ENCODE measurements at places on chromosomes 2 and 18.

DNA sequence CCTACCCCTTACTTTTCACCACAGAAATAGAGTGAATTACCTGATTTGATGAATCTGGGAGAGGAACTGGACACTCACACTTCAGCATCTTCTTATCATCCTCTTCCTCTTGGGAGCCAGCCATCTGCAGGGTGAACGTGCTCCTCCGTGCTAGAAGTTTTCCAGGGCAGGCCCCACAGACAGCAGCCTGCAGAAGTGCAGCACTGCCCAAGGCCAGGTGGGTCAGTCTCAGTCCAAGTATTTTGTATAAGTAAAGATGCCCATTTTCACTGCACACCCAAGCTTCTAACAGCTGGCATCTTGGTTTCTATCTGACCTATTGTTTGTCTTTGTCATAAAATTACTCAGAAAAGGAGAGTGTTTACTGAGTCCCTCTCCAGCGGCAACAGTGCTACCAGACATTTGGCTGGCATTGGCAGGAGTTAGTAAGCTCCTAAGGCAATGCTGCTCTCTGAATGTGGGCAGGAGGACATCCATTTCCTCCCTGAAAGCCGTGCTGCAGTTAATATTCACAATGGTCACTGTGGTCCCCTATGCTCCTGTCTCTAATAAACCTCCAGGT, 222.6 kb upstream of the CTAGE1 start:
- DNase-seq, result no peak

GRCh38 chr2:73031725-73032701, 39.5 kb downstream of the SFXN5 start:
- no peak for DNase-seq

GRCh38 chr2:44297431-44297830, 22.2 kb downstream of the SLC3A1 start:
- no peak for DNase-seq

- no peak for DNase-seq
These were observed 574.2 kb downstream of the CCDC85A start for GRCh38 chr2:56757884-56758545.

DNA sequence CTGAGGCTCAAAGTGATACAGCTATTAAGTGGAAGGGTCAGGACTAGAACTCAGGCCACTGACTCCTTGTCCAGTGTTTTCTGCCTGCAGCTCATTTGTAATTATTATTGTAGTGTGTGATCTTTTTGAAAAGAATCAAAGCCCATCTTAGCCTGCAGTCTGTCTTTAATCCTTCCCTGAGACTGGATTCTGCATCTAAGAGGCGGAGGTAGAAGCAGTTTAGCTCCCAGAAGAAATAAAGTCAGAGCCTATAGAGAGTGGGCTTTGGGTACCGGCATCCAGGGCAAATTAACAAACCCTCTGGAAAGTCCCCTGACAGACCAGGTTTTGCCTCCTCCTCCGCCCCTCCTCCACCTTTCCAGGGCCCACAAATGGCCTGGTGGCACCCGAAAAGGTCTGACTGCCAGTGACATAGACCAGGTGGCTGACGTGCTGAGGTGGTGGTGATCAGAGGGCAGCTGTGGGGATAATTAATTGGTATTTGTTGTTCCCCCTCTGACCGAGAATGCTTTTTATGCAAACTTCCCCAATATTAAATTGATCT, 2.2 kb upstream of the RAX start:
- no peak for DNase-seq

DNA sequence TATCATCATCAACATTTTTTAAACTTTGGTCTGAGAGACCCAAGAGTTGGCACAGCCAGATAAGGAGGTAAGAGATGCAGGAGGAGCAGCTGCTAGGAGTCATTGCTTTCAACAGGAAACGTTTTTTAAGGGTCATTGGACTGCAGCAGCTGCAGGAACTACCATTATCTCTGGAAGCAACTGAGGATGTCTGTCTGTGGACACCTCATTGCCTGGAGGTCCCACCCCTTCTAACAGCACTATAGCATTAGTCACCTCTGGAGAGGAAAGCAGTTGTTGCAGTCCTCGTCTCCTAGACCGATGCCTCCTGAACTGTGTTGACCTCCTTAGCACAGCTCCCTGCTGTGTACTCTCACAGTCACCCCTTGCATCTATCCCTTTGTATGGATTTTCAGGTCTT, 21.5 kb upstream of the FSHR start:
- no peak for DNase-seq

- no peak for DNase-seq
These were observed 668.0 kb upstream of the FAM98A start for GRCh38 chr2:34266908-34267697.

DNA sequence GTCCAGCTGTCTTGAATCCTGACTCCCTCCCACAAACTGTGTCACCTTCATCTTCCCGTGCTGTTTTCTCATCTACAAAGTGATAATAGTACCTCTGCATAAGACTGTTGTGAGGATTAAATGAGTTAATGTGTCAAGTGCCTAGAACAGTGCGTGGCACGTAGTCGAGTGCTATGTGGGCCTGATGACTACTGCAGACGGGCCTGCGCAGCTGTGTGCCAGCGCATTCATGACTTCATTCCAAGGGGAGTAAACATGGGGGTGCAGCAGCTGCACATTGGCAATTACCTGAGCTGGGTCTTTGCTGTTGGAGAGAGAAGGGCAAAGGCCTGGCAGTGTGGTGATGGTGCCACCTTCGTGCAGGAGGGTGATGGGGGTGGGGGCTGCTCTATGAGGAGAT, 5.0 kb downstream of the TEX44 start:
- no peak for DNase-seq

GRCh38 chr2:57906152-57906732, 140.4 kb upstream of the VRK2 start:
- DNase-seq, result no peak

DNA sequence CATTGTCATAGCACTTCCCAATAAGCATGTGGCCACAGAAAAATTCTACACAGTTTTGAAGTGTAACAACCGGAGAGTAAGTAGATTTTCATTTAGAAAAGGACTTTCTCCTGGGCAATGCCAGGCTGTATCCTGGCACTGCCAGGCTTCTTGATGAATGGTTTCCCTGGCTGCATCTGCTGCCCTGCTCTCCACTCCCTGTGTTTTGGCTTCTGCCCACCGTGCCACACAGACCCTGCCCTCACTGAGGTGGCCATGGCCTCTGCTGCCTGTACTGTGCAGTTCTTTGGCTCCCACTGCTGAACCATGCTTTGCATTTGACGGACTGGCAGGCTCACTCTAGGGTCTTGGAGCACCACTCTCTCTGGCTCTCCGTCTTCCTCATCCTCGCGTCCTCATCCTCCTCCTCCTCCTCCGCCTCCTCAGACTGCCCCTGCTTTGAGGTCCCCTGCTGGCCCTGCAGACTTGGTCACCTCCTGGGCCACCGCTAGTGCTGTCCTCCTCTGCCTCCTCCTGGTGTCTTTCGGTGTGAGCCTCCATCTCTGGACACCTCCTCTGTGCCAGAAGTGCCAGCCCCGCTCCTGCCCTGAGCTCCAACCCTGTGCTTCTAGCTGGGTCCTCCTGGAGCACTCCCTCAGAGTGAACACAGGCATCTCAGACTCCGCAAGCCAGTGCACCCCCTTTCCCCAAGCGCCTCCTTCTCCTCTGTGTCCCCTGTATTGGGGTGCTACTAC, 45.9 kb upstream of the CNGA3 start:
- DNase-seq, result no peak

DNA sequence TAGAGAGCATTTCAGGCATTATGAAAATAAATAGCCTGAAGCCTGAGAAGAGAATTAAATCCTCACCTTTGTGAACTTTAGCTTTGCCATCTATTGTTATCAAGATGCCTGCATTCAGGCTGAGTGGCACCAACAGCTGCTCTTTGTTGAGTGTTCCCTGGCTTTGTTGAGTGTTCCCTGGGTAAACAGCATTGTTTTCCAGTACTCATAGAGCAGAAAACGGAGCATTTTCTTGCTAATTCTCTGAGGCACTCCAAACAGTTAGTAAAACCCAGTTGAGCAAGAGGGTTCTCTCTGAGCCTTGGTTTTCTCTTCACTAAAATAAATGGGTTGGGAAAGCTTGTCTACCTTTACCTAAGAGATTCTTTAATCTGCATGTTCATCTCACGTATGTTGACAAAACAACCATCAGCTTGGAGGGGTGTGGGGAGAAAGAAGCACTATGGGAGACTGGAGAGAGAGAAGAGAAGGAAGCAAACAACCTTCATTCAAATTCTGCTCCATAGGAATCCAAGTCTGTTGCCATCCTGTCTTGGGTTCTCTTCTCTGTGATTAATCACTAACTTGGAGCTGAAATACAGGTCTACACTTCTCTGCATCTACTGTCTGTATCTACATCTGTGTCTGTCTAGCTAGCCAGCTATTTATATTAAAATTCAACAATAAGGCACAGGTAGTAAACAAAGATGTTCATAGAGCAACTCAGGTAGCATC, 567.0 kb upstream of the SOX11 start:
- DNase-seq, result no peak

- DNase-seq, result no peak
These were observed 37.4 kb upstream of the SATB2 start for GRCh38 chr2:199495147-199495546.

GRCh38 chr2:130327703-130328527, 14.8 kb upstream of the IMP4 start:
- no peak for DNase-seq

GRCh38 chr18:24543086-24543794, 82.8 kb downstream of the HRH4 start:
- DNase-seq, result no peak

- DNase-seq, result no peak
These were observed 12.4 kb downstream of the IL1F10 start for GRCh38 chr2:113080134-113080533.

GRCh38 chr2:191889931-191890330, 43.0 kb upstream of the CAVIN2 start:
- DNase-seq, result no peak

DNA sequence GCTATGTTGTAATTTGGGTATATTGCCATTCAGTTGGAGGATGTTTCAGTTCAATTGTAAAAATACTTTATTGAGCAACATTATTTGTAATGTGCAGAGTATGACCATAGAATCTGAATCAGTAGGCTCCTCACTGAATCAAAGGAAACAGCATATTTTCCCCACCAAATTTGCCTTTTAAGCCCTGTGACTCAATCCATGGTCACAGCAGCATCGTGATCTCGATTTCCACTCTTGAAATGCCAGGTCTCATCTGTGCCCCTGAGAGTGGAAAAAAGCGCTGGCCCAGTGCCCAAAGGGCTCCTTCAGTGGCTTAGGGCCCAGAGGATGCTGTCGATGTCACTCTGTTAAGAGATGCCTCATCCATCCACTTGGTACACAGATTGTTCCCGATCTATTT, 57.5 kb downstream of the FHOD3 start:
- DNase-seq, result no peak

DNA sequence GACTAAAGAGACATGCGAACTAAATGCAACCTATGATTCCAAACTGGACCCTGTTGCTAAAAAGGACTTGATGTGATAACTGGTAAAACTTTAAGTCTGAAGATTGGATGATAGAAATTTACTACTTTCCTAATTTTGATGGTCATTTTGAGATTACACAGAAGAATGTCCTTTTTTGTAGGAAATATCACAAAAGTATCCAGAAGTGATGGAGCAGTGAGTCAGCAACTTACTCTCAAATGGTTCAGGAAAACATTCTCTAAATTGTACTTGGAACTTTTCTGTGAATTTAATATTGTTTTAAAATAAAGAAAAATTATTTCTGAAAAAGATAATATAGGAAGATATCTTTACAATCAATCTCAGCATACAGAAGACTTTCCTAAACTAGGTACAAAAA, 19.9 kb downstream of the MBOAT2 start:
- no peak for DNase-seq

GRCh38 chr18:34158881-34159690, 65.6 kb downstream of the NOL4 start:
- no peak for DNase-seq

DNA sequence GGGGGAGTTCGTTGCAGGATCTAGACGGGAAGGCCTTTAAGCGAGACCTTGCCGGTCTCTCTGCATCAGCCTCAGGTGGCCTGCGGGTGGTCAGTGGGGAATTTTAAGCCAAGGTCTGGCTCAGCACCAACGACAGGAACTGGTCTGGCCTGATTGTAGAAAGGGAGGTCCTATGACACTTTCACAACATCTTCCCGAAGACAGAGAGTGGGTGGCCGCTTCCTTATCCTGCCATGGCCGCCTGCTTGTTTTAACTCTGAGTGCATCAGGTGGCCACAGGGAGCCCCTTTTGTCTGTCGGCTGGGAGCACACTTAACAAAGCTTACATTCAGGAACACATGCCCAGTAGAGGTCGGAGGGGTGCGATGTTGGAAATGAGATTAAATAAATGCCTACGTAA, 363.7 kb upstream of the MYT1L start:
- no peak for DNase-seq

- DNase-seq, result no peak
These were observed 563.4 kb upstream of the POU3F3 start for GRCh38 chr2:104290566-104290891.

- no peak for DNase-seq
These were observed 61.4 kb downstream of the TXNL1 start for GRCh38 chr18:56576826-56577573.

GRCh38 chr2:10502803-10503107, 54.6 kb upstream of the ODC1 start:
- no peak for DNase-seq

GRCh38 chr18:7630731-7631442, 63.8 kb downstream of the PTPRM start:
- DNase-seq, result no peak

DNA sequence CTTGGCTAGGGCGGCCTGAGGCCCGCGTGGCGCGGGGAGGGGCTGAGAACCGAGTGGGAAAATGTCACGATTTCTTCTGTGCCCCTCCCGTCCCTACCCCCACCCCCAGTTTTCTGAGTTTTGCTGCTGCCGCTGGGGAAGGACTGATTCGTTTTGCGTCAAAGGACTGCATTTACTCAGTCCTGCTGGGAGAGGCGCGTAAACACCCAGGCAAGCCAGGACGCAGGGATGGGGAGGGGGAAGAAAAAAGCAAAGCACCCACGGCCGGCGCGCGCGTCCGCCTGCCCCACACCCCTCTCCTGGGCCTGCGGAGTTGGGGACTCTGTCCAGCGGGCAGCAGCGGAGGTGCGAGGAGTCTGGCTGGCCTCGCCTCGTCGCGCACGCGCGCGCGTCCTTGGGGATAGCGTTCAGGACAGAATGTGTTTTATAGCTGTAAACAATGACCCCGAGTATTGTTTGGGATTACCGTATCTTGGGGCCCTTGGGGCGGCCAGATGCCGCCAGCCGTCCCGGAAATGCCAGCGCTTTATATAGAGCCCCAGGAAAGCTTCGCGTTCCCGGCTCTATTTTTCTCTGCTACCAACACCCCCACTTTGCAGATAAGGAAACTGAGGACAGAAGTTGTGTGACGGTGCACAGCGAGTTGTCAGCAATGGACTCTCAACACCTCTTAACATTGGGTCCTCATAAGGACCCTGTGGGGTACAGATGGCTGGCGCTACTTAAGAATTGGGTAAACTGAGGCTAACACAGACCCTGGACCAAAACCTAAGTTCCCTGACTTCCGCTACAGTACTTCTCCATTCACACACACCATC, 1.7 kb upstream of the FOSL2 start:
- no peak for DNase-seq

- DNase-seq, result no peak
These were observed 86.7 kb downstream of the C18orf54 start for GRCh38 chr18:54444319-54444914.

- no peak for DNase-seq
These were observed 142.7 kb downstream of the SCG2 start for GRCh38 chr2:223459328-223459939.

- DNase-seq, result no peak
These were observed 5.7 kb downstream of the PTPRM start for GRCh38 chr18:7572822-7573221.

- DNase-seq, result no peak
These were observed 26.1 kb upstream of the WIPF1 start for GRCh38 chr2:174623690-174624089.

- DNase-seq, result no peak
These were observed 35.2 kb downstream of the CENPO start for GRCh38 chr2:24828238-24828996.

All from activated CD8-positive, alpha-beta memory T cell treated with anti-CD3 and anti-CD28 coated beads for 1 hour (primary cell).